ENCODE measurements at places on chromosomes 12 and 14.

GRCh38 chr12:63238892-63239291, 87.9 kb upstream of the AVPR1A start:
- no peak for DNase-seq

- DNase-seq, result no peak
These were observed 337.9 kb downstream of the AACS start for GRCh38 chr12:125402874-125403789.

DNA sequence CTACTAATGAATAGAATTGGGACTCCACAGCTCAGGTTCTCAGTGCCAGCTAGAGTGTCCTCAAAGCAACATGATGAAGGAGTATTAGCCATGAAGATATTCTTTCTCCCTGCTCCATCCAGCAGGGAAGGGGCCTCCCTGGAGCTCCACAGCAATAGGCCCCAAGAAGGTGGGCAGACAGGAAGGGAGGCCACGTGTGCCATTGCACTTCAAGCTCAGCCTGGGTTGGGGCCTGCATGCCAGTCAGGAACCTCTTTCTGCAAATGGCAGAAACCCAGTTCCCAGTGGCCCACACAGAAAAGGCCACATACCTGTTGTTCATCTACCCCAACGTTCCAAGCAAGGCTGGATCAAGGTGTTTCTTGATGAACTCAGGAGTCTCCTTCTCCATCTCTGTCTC, 357.5 kb upstream of the SFSWAP start:
- DNase-seq, result no peak

- DNase-seq, result no peak
These were observed 47.7 kb downstream of the PSMA6 start for GRCh38 chr14:35339761-35340406.

- DNase-seq, result no peak
These were observed 10.9 kb upstream of the GPR162 start for GRCh38 chr12:6810758-6811157.

- DNase-seq, result no peak
These were observed 9.6 kb upstream of the FLVCR2 start for GRCh38 chr14:75568791-75569190.

DNA sequence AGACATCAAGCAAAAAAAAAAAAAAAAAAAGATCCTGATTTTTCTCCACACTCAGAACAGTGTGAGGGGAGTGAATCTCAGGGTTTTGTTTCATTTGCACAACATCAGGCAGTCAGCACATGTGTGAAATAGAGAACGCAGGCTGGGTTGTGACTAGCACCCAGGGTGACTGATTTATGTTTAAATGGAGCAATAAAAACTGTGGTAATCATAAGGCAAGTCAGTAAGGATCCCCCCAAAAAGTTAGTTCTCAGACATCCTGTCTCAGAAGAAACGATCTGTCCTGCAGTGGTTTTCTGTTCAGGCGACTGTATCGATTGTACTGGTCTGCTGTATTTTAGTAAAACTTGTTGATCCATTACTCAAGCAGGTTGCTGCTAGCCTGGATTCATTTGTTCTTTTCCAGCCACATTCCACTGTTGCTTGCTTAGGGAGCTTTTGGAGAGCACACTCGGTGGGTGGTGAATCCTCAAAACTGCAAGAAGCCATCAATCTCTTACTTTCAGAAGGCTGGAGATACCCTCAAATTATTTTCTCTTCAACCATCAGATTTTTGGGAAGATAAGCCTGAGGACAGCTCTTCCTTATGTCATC, 107.1 kb downstream of the DACT1 start:
- DNase-seq, result no peak

- no peak for DNase-seq
These were observed 223.3 kb downstream of the RPS29 start for GRCh38 chr14:49362916-49363315.
